CD8-positive, alpha-beta memory T cell (primary cell): ENCODE measurements at places on chromosomes 7 and 10.

GRCh38 chr10:14560791-14561765 is 213.6 kb downstream of the FAM107B start:
- peak; percentile 52 for DNase-seq

DNA sequence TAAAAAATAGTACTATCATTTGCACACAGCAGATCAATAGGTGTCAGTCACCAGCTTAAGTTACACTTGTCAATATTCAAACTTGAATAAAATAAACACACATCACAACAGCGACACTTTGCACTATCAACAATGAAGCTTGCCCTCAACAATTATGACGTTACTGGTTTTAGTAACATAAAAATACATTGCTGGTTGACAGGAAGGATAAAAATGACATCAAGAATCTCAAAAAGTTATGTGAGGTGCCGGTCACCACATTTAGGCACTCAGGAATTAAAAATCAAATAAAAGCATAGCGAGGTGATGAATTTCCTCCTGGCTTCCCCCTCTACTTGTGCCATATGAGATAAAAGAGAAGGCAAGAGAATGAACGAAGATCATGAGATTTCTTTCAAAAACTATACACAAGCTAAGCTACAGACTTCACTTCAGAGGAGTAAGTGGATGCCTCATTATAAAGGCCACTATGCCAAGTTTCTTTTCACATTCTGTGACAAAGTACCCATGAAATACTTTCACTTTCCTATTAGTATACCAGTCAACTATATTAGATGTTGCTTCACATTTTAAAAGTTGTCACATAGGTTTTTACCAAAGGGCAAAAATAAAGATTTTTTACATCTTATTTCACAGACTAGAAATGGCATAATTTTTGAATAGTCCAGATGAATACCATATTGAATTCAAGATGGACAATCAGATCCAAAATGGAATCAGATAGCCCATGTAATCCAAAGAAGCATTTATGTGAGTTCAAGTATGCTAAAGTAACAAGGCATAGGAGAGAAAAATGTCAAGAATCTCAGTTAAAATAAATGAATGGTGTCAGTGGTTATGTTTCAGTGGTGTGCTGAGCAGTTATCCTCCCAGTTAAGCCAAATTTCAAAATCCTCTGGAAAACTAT is 3.6 kb downstream of the CCDC71L start:
- no peak for DNase-seq

GRCh38 chr10:16811292-16811691 is 5.9 kb downstream of the RSU1 start:
- no peak for DNase-seq

GRCh38 chr7:41051535-41051934 is 651.4 kb downstream of the INHBA start:
- DNase-seq = no peak

DNA sequence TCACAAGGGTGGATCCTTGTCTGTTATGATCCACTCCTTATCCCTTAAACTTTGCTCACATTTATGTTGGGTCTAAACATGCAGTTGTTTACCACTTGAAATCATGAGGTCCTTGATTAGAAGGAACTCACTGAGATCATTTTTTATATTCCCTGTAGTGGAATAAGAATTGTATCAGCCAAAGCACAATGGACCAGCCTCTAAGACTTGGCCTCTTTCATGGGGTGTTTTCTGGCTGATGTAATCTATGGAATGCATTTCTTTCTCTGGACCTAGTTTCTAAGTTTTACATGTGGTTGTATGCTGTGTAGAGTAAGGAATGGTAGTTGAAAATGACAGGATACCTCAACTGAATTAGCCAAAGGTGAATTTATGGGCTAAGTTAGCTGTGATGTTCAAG is 376.6 kb downstream of the SORCS3 start:
- no peak for DNase-seq

DNA sequence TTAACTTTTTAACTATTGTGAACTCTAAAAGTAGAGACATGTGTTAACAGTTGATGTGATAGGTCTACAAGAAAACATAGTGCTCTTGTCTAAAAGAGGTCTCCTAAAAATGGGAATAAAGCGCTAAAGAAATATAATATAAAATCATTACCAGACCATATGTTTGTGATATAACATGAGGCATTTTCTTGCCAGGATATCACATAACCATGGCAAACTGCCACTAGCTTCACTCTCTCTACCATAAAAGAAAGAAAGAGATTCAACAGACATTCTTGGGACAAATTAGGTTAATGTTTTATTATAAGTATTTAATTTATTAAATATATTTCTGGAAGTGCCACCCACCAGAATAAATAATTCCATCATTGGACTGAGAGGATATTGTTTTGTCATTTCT is 115.0 kb downstream of the TMEM26 start:
- DNase-seq = no peak

DNA sequence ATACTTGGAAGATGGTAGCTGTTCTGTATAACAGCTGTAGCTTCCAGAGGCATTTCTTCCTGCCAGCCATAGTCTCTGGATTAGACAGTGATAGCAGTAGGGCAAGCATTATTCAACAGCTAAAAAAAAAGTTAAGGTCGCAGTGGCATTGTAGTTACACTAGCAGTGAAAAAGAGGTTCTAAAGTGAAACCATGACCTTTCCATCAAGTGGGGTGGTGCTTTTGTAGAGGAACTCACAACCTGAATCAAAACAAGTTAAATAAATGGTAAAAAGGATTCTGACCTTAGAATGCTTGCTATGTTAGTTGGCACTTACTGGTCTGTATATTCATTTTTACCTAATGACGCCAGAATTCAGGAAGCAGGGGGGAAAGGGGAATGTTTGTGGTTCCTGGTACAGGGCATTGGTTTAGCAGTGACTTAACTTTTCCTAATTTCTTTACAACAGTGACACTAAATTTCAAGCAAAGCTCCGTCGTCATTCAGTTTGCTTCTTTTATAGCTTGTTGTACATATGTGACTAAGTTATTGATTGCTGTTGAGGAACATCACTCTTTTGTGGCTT is 55.0 kb downstream of the GBF1 start:
- no peak for DNase-seq

DNA sequence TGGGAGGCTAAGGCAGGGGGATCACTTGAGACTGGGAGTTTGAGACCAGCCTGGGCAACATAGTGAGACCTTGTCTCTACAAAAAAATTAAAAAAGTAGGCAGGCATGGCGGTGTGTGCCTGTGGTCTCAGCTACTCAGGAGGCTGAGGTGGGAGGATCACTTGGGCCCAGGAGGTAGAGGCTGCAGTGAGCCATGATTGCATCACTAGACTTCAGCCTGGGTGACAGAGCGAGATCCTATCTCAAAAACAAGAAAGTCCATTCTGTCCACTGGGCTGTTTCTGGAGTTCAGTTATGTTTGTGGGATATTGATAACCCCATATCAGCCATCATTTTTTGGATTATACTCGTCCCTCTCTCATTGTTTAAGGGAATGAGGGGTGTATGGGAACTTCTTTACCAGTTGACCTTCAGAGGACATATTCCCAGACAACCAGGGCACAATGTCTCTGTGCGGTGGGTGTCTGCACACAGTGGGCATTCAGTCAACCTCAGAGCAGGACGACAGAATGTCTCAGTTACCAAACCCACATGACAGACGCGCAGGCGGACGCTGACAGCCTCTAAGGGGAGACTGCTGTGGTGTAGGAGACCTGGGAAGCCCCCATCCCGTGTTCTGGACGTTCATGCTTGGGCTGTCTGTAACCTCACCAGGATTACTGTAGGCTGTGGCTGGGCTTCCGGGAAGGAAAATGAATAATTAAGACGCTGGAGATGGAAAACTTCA is 69.4 kb downstream of the CARD11 start:
- no peak for DNase-seq

DNA sequence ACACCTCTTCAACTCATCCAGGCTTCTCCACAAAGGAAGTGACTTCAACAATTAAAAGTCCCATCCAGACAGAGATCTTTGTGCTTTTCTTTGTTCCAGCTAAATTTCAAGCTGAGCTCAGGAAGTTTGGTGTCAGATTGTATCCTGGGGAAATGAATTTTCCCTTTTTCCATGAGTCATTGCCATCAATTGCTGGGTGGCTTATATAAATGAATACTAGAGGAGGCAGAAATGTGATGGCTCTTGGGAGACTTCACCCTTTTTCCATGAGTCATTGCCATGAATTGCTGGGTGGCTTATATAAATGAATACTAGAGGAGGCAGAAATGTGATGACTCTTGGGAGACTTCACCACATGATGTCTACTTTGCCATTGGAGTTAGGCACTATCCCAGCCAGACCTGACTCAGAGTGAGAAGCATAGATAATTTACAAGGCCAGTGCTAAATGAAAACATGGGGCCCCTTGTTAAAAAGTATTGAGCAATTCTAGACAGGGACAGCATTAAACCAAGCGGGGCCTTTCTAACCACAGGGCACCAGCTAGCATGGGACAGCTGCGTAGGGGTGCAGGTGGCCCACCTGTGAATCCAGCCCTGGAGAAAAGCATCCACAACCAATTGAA is 339.2 kb upstream of the PODXL start:
- no peak for DNase-seq

GRCh38 chr10:60032723-60033122 is 126.4 kb upstream of the CCDC6 start:
- peak; percentile 13 for DNase-seq

DNA sequence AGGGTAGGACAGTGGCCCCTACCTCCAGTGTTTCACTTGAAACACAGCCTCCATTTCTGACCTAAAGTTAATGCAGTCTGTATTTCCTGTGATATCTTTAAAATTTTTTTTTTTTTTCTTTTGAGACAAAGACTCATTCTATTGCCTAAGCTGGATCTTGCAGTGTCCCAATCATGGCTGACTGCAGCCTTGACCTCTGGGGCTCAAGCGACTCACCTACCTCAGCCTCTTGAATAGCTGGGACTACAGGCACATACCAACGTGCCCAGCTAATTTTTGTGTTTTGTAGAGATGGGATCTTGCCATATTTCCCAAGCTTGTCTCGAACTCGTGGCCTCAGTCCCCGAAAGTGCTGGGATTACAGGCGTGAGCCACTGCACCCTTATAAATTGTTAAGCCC is 16.7 kb upstream of the MGAM2 start:
- no peak for DNase-seq

- DNase-seq = no peak
Measured at GRCh38 chr10:49726593-49726992, 35.5 kb downstream of the OGDHL start.

DNA sequence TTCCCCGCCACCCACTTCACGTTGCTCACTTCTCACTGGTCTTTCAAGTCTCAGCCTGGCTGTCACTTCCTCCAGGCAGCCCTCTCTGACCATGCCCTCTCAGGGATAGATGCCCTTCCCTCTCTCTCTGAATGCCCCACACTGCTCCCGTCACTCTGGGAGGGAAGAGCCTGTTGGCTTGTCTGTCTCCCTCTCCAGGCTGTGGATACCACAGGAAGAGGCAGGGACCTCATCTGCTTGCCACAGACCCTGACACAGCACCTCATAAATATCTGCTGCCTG is 93.1 kb downstream of the OAT start:
- DNase-seq = no peak

- peak; percentile 70 for DNase-seq
Measured at GRCh38 chr7:73738220-73738611, 386 bp downstream of the ABHD11 start.

DNA sequence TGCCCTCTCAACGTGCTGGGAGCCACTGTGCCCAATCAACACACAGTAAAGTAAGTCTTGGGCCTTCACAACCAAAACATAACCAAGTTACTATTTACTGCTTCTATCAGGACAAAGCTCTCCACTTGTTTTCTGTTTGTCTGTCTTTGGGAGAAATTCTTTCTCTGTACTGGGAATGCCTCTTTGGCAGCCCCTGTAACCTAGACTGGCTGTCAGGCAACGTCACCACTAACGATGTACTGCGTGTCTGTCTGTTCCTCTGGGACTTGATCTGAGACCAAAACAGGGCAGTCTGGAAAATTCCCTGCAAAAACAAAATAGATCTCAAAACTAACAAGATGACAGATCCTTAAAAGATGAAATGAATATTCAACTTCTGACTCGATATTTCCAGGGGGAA is 113.0 kb downstream of the SMURF1 start:
- no peak for DNase-seq

DNA sequence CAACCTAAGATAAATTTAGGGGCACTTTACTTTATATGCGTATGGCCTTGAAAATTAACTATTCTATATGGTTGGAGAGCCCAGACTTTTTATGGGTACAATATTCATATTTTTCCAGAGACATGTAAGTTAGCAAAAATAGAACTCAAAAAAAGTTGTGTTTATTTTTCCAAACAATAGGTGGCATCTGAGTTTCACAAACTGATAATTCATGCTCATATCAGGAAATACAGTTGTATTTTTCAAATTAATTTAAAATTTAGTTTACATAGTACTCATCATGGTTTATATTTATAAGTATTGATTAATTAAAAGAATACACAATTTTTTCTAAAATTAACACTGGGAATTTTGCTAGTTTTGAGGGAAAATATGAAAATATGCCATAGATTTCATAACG is 34.6 kb downstream of the ANKRD7 start:
- DNase-seq = no peak

DNA sequence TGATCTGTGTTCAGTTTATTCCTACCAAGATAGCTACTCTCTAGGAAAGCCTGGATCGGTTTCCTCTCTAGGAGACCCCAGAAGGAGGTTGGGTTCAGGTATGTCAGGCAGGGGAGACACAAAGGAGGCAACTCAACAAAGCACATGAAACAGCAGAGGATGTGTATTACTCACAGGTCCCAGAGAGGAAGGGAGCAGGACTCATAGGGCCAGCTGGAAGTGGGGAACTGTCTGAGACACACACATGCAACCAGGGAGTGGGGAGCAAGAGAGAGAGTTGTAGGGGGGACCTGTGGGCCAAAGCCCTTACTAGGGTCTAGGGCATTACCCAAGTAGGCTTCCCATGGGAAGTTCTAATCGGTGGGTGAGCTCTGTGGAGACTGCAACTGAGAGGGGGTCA is 10.2 kb upstream of the NRP1 start:
- DNase-seq = no peak

DNA sequence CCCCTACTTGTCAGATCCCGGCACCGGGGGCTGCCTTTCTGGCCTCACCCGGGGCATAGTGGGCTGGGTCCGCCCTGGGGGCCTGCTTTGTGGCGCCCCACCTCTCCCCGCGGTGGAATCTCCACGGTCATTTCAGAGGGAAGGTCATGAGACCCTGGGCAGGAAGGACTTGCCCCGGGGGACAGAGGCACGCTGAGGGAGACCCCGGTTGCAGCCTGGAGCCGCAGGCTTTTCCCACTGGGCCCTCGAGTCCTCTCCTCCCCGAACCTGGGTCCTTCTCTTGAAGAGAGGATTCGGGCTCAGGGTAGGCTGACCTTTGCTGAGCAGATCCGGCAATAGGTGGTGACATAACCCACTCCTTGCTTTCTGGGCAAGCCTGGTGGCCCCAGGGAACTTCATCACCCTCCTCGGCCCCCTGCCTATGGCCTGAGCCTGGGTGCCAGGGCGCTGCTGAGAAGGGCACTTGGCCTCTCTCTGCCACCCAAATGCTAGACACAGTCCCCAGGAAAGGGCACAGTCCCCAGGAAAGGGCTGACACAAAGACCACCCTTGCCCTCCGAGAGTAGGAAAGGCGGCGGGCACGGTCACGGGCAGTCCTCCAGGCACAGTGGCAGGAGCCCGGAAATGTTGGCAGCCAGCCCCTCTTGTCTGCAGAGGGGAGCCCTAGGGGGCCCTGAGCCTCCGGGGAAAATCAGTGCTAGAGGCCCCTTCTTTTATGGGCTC is 36.2 kb downstream of the FKBP6 start:
- no peak for DNase-seq
